Left ventricle myocardium inferior (tissue), 1 donor: ENCODE measurements at places on chromosomes 16 and 17. TPM values are rescaled to one million over a fixed set of nuclear protein-coding genes. Genes with fewer than 3 reads are reported as not detected.
A peak's percentile ranks its signal among the peaks of the same experiment; 100 is the strongest.

DNA sequence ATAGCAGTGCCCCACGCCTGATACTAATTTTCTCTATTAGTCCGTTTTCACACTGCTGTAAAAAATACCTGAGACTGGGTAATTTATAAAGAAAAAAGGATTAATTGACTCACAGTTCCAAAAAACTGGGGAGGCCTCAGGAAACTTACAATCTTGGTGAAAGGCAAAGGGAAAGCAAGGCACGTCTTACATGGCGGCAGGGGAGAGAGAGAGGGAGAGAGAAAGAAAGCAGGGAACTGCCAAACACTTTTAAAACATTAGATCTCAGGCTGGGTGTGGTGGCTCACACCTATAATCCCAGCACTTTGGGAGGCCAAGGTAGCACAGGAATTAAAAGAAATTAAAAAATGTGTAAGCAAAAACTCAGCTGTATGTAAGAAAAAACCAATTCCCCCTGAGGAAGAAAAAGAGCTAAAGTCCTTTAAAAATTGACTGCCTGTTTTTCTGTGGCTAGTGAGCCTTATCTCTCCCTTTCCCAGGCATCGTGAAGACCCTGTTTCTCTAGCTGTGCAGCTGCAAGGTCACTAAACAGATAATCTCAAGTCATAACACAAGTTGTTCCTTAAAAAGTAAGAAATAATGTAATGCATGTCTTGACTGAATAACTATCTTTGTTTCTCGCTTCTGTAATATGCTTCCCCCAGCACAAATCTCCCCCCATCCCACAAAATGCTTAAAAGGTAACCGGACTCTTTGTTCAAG lies 14.0 kb downstream of the ZSCAN10 start:
- no peak for DNase-seq

DNA sequence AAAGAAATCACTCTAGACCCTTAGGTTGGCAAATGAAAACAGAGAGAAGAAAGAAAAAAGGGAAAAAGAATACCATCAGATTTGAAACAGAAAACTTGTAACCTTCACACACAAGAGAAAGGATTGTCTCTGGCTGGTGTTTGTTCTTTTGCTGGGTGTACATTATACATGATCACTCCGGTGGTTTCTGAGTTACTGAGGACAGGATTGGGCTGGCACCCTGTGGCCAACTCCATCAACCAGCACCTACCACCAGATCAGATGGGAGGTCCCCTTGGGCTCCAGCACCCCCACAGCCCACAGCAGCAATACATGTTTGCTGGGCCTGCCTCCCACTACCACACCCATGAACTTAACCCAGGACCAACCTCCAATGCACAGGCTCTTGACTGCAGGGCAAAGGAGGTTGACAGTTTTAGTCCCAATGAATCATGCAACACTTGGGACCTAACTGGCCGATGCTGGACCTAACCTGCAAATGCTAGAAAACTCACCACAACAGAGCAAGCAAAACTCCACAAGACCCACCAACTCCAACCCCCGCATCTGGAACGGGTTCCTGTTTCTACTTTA lies 308.3 kb downstream of the SOX9 start:
- DNase-seq, result no peak

DNA sequence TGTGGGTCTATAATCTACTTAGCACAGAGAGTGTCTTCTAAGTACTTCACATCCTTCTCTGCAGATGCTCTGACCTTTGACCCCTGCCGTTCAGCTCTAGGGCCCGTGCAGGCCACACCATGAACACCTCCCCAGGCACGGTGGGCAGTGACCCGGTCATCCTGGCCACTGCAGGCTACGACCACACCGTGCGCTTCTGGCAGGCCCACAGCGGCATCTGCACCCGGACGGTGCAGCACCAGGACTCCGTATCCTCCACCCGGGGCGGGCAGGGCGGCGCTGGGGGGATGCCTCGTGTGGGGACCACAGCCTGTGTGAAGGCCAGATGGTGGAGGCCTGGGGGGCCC lies 686 bp downstream of the MLST8 start:
- no peak for DNase-seq

GRCh38 chr16:4506450-4506849 lies 30.3 kb downstream of the HMOX2 start:
- no peak for DNase-seq

DNA sequence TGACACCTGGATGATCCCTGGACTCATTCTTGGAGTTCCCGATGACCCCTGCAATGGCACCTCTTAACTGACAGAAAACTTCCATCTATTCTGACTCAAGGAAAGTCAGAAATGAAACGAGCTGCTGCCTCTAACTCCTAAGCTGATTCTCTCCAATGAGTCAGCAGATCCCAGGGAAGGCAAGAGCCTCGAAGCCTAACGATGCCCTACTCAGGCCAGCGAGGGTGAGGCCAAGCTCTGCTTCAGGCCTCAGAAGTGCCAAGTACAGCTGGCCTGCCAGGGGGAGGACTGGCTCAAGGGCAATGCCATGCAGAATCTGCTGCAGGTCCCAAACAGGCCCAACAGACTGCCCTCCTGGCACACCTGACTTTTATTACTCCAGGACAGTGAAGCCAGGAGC lies 36.3 kb downstream of the PLXDC1 start:
- DNase-seq, result no peak

DNA sequence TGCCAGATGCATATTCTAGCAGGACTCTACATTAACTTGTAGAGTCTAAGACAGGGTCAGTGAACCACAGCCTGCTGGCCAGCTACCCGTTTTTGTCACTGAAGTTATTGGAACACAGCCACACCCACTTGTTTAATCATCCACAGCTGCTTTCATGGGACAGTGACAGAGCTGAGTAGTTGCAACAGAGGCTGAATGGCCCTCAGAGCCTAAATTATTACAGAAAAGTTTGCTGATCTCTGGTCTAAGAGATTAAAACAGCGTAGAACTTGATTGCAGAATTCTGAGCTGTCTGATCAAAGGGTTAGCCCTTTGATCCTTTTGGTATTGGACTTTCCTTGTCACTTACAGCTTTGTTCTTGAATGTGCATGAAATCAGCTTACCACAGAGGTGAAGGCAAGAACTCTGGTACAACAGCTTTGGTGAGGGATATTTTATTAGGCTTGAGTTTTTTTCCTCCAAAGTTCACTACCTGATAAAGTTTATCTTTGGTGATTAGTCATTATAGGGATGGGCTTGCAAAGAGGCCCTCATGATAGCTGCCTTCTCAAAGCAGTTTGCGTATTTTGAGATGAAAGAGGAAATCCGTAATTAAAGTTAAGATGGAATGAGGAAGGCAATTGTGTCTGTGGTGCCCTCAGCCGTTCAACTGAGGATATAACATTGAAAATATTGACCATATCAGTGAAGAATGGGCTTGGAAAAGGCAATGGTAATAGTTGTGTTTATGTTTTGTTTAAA lies 23.6 kb downstream of the ALDH3A2 start:
- DNase-seq, result peak; percentile 48

ITGAL gene
- total RNA-seq, result 2.4 TPM
